Breast epithelium (tissue), 4 donors: ENCODE measurements at places on chromosomes 12 and 14. TPM values are rescaled to one million over a fixed set of nuclear protein-coding genes. Genes with fewer than 3 reads are reported as not detected.

BCL2L14 gene
- total RNA-seq: 1.6 TPM

TAS2R10 gene
- 1.3 TPM for total RNA-seq

- DNase-seq: no peak
Measured at GRCh38 chr12:110928700-110929099, 8.3 kb upstream of the MYL2 start.

- DNase-seq: no peak
Measured at GRCh38 chr12:5562581-5562980, 130.7 kb downstream of the NTF3 start.

DNA sequence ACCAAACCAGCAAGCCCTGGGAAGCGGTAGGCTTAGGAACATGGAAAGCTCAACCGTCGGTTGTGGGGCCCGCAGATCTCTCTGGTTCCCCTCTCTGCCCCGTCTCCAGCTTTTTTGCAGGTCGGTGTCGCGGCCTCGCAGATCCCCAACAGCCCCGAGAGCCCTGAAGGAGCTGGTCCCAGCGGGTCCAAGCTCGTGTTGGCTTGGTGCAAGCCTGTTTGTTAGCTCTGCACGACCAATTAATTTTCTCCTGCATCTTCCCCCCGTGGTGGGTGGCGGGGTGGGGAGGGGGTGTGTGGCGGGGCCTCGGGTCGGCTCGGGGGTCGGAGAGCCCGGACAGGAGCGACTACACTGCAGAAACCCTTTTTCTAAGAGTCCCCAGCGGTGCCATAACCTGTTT lies 449 bp upstream of the SLC24A4 start:
- DNase-seq: no peak

GRCh38 chr14:75461303-75461702 lies 33.5 kb downstream of the JDP2 start:
- no peak for DNase-seq

DNA sequence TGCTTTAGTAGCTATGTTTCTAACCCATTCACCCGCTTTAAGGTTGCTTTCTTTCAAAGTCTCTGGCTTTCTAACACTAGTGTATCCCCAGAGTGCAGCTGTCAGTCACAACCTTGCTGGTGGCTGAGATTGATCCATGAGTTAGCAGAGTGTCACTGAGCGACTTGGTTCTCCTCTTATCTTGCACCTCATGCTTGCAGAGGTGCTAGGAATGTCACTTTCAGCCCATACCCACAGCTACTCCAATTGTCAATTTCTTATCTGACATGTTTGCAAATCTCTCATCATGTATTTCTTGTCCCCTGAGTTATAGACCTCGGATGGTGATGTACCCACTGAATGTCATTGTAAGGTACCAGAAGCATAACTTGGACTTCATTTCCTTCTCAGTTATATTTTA lies 1110.2 kb downstream of the GALC start:
- no peak for DNase-seq

DNA sequence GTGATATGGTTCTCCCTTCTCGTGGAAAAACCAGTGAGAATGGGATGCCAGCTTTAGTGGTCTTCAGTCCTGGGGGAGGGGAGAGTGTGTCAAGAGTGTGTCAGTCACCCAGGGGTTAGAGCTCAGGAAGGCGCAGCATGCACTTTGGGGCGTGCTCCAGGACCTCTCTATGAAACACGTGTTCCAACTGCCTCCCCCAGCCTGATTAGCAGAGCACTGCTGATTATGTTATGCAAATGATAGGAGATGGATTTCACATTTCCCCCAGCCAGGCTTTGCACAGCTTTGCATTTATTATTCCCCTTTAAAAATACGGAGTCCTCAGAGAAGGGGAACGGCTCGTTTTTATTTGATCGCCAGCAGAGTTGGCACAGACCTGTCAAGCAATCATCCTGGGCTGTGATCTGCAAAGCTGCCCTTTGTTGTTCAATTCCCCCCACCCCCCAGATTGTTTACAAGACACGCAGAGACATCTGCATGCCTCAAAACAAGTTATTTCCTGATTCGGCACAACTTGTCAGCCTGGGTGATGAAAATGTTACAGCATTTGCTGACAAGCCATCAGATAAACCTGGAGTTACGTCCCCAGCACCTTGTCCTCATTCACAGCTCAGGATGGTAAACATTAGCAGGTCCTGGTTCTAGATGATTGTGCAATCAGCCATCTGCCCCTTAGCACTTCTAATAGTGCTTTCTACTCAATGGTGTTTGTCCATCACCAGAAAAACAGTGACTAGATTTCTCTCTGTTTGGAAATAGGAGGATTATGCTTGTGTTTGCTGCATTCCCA lies 196.5 kb downstream of the NOVA1 start:
- DNase-seq: no peak

GCH1 gene
- 19.3 TPM for total RNA-seq

DNA sequence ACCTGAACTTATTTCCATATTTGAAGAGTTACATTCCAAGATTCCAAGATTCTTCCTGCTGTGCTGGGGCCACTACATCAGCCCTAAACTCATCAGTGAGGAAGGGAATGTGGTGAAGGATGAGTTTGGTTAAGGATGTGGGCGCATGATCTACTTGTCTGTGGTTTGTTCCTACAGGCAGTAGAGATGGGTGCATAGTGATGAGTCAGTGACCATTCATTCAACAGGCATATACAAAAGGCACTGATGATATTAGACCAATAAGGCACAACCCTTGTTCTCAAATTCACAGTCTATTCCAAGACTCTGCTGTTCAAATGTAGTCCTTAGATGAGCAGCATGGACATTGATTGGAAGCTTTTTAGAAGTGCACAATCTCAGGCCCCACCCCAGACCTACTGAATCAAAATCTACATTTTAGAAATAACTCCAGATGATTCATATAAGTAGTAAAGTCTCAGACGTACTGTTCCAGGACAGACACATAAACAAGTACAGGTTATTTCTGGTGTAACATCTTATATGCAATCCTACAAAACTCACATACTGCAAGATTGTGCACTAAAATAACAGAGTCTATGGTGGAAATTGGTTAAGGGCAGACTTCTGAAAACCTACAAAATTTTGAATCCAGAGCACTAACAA lies 47.7 kb upstream of the MAP3K9 start:
- no peak for DNase-seq

KLHL33 gene
- total RNA-seq: 0.33 TPM

- DNase-seq: peak; percentile 64
Measured at GRCh38 chr12:111034083-111034885, 113.9 kb upstream of the MYL2 start.

GRCh38 chr12:113103756-113104450 lies 31.7 kb downstream of the RASAL1 start:
- DNase-seq: no peak

DNA sequence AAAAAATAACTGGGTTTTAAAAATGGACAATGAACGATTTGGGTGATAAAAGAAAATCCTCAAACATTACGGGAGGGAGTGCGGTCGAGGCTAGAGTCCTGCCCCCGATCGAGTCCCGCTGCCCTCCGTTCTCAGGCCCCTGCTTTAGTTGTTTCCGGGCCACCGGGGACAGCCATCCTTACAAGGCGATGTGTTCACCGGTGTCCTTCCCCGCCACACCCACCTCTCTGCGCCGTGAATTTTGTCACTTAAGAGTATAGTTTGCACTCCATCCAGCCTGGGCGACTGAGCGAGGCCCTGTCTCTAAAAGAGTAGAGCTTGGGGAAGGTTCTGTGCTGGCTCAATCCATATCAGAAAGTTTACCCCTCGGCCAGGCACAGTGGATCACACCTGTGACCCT lies 2.9 kb downstream of the ULK1 start:
- DNase-seq: peak; percentile 17

GRCh38 chr12:67786086-67786485 lies 137.5 kb downstream of the DYRK2 start:
- DNase-seq: no peak

RNU4-1 gene
- total RNA-seq: under 0.01 TPM

DNA sequence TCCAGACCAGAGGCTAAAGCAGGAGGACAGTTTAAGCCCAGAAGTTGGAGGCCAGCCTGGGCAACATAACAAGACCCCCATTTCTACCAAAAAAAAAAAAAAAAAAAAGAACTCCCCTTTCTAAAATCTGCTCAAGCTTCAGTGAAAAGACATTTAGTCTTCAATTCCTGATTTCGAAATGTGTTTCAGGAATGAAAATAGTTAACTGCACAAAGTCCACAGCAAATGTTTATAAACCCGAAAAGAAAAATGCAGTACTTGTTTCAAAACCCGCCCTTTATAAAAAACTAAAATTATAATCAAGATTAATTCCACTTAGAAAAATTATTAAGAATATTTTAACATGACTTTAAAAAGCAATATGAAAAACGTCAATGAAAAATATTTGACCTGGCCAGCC lies 12.1 kb downstream of the ATXN2 start:
- DNase-seq: no peak

DNA sequence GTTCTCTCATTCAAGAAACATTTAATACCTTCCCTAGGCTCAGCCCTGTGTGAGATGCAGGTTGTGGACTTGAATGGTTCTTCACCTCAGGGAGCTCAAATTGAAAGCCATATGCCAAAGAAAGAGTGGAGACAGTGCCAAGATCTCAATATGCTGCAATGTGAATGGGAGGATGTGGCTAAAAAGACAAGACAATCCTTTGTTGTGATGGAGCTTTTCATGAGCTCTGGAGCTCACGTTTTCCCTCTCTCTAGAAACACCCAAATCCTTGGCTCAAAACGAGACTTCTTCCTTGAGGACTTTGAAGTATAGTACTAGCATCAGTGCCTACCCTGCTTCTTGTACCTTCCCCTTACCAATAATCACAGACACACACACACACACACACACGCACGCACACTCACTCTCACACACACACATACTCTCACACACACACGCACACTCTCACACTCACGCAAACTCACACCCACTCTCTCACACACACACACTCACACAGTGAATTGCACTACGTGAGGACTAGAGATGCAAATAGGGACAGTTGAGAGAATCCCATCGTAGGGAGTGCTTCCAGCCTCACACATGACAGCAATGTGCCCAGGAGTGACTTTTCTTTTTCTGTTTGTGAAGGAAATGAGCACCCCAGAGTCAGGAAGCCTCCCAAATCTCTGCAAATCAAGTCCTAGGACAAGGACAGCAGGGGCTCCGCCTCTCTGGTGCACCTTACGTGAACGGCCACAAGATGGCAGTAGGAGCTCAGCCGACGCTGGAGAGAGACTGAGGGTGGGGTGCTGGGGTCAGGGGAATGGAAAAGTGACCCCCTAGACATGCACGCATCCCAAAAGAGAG lies 231.4 kb downstream of the PCNX1 start:
- no peak for DNase-seq

- no peak for DNase-seq
Measured at GRCh38 chr12:236445-236844, 22.5 kb upstream of the SLC6A12 start.

- DNase-seq: no peak
Measured at GRCh38 chr12:57187222-57188089, 29.1 kb upstream of the NXPH4 start.

GRCh38 chr12:34214011-34214410 lies 191.7 kb downstream of the ALG10 start:
- no peak for DNase-seq

DNA sequence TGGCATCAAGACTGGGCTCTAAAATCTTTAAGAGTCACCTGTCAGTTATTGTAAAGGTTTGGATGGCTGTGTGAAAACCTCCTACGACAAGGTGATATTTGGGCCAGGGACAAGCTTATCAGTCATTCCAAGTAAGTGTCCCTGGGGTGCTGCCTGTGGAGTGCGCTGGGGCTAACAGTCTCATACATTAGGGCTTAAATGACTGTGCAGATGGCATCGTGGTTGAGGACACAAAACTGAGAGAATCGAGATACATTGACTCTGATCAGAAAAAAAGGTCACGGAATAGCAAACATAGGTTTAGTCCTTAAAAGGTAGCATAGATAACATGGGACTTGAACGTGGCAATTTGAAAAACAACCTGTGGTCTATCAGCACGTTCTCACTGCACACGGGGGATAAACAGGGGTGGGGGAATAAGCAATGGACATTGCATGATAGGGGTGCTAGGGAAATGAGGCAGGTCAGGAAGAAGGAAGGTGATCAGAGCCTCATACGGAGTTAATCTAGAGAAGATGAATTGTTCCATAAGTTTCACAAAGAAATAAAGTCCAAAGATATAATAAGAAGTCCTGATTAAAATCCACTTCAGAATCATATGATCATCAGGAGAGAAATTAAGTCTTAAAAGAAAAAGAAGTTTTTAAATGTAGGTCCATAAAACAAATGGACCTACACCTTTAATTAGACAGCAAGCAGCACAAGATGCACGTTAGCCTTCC lies 100.3 kb downstream of the DAD1 start:
- DNase-seq: no peak

ZBTB39 gene
- total RNA-seq: 6.6 TPM

GRCh38 chr14:33249233-33249820 lies 310.6 kb downstream of the NPAS3 start:
- no peak for DNase-seq

GRCh38 chr12:104534162-104534856 lies 77.6 kb downstream of the CHST11 start:
- no peak for DNase-seq

NPAS3 gene
- total RNA-seq: 0.96 TPM

TBX3 gene
- total RNA-seq: 115 TPM

DNA sequence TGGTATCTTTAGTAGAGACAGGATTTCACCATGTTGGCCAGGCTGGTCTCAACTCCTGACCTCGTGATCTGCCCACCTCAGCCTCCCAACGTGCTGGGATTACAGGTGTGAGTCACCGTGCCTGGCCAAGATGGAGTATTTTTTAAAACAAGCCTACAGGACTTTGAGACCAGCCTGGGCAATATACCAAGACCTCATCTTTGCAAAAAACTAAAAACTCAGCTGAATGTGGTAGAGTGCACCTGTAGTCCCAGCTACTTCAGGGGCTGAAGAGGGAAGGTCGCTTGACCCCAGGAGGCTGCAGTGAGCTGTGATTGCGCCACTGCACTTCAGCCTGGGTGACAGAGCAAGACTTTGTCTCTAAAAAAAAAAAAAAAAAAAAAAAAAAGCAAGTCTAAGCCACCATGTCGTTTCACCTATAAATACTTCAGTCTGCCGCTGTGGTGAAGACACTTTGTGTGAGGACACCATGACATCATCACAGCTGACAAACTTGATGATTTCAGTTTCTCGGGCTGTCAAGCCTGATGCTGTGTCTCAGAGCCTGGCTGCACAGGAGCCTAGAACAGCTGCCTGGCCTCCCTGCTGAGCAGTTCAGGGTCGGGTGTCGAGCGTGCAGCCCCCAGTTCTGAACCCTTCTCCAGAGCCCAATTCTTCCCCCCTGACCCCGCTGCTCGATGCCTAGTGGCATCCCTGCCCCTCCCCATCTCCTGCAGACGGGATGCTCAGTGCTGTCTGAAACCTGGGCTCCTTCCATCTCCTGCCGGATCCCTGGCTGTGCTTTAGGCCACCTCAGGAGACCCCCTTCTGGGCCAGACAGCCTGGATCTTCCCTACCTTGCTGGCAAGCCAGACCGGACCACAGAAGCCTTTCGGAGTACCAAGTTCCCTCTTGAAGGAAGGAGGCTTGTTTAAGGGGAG lies 119.2 kb upstream of the EVL start:
- no peak for DNase-seq

GRCh38 chr12:106296179-106296877 lies 6.2 kb upstream of the TCP11L2 start:
- no peak for DNase-seq

PLA2G1B gene
- not detected for total RNA-seq
